Natural killer cell (primary cell): ENCODE measurements at places on chromosomes 5 and 9. TPM values are rescaled to one million over a fixed set of nuclear protein-coding genes. Genes with fewer than 3 reads are reported as not detected.
A peak's percentile ranks its signal among the peaks of the same experiment; 100 is the strongest.

Gene KCNV2
- not detected for total RNA-seq

Gene PKD2L2
- not detected for total RNA-seq

Gene SMIM33
- total RNA-seq, result not detected

DNA sequence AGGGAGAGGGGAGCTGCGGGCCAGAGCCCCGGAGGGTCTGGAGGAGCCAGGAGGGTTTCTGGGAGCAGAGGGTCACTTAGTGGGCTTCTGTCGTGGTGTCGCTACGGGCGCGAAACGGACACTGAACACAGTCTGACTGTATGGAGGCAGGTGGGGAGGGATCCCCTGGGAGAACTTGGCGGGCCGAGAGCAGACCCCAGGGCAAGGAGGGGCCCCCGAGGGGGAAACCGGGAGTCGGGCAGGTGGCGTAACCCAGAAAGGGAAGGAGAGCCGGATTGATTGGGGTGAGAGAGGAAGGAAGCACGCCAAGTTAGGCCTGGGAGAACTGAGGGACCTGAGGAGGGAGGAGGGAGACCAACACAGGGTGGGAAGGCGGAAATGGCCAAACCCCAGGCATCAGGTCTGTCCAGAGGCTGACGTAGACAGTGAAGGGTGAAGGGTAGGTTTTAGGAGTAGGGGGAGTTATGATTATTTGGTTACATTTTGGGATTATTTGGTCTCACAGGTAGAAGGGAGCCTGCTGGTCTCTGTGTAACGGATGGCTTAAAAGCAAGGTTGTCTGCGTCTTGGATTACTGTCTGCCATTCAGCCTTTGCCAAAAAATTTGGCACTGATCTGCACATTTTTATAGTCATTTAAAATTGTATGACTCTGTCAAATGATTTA, 3.3 kb upstream of the MSMP start:
- peak; percentile 45 for DNase-seq

- no peak for DNase-seq
Measured at GRCh38 chr9:17013010-17013409, 121.8 kb upstream of the CNTLN start.

DNA sequence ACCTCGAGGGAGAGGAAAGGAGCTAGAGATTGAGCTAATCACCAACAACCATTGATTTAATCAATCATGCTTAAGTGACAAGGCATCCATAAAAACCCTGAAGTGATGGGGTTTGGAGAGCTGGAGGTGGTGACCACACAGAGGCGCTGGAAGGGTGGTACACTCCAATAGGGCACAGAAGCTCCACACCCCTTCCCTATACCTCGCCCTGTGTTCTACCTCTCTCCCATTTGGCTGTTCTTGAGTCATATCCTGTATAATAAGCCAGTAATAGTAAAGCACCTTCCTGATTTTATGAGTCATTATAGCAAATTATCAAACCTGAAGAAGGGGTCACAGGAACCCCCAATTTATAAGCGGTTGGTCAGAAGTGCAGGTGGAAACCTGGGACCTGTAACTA, 18.3 kb downstream of the ACTL7B start:
- no peak for DNase-seq

GRCh38 chr9:88396836-88397577, 8.8 kb downstream of the SPIN1 start:
- DNase-seq, result no peak

DNA sequence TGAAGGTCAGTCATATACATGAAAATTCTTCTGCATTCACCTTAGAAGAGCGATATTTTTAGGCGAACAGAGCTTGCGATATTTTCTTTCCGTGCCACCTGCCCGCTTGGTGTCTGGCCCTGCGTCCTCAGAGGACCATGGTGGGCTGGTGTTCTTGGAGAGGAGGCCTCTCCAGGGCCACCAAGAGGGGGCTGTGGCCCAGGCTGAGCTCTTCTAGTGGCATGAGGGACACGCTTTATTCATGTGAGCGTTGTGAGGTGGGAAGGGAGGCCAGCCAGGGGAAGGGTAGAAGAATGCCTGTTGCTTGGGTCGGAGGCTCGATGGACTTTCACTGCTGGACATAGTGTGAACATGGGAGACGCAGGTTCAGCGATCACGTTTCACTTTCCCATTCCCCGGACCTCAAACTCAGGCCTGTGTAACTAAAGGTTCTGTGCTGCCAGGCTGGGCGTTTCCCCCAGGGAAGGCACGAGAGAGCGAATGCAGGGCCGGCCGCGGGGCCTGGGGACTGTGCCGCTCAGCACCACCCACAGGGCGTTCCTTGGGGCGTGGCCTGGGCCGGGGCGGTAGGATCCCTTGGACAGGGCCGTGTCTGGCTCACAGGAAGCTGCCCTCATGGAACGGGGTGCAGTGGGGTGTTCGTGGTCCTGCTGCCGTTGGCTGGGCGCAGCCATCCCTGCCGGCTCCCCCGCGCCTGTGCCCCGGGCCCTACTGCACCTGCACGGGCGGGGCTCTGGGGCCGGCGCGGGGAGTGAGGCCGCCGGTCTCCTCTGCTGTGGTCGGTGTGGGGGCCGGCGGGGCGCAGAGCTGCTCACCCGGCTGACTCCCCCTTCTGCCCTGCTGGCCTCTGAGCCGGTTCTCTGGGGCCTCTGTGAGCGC, 40.7 kb upstream of the CLPTM1L start:
- DNase-seq, result peak; percentile 86

DNA sequence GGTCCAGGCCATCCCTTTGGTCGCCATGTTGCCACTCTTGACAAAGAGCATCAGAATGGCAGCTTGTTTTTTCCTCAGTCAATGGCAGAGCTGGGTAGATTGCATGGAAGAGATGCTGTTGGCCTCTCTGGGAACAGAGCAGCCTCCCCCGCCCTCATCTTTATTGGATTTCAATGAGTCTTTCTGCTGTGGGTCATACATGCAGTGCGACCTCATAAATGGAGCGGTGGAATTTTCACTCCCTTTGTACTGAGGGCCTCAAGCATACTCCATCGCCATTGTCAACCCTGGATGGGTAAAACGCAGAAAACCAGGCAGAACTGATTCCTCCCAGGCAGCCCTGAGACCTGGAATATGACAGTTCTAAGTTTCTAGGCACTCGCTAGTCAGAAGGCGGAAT, 71.8 kb downstream of the ZNF618 start:
- no peak for DNase-seq

DNA sequence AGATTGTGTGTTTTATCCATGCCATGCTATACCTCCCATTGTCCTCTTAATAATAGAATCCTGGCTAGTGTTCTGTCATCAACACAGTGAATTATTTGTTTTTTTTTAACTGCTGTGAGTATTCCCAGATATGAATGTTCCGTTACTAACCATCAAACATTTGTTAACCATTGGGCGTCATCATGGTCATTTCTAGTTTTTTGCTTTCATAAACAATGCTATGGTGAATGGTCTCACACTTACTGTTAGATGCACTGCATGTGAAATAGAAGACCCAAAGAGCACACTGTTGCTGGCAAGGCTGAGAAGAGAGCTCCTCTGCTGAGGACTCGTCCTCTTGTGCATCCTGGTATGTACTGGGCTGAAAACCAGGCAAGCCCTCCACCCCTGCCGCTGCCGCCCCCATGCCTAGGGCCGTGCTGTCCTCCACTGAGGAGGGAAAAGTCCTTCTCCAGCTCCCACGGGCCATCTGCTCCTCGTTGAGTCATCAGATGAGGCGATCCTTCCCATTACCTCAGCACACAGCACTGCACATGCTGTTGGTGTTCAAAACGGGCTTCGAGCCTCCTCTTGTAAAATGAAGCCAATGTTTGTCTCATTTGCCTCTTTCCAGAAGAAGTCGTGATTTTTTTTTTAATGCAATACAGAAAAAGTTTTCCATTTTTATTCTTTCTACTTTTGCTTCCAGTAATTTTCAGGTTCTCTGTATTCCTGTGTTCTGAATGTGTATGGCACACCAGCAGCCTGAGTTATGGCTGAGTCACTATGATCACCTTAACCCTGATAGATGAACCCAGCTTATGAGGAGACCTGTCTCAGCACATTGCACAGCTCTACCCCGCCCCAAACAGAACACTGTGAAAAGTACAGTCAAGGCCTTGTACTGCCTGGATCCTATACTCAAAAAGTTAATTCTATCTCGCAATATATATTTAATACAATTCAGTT, 219.0 kb downstream of the AOPEP start:
- DNase-seq, result no peak

GRCh38 chr9:27349698-27350080, 52.7 kb upstream of the EQTN start:
- no peak for DNase-seq

DNA sequence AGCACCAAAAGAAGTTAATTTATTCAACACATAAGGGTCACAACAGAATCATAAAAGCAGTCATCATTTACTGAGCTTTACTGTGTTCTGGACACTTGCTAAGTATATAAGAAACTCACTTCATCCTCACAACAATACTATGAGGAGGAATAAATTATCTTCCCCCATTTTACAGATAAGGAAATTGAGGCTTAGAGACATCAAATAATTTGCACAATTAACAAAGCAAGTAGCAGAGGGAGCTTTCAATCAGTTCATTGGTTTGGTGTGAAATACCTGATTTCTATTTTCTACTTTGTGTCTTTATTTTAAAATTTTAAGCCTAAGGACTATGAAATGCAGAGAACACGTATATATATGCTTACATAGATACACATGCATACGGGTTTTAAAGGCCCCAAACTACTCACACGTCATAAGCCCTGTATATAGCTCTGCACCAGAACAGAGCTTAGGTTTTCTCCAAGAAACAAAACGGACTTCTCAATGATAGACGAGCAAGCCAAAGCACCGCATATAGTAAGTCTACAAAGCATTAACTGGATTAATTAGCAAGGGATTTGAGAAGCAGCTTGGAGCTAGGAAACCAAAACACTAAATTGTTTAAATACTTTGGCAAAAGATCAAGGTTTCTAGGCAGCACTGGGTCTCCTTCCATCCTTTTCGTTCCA, 95.6 kb downstream of the DENND1A start:
- no peak for DNase-seq
